ENCODE measurements at places on chromosomes 16 and 17.

- no peak for DNase-seq
These were observed 680 bp upstream of the CCL15 start for GRCh38 chr17:36001862-36002603.

DNA sequence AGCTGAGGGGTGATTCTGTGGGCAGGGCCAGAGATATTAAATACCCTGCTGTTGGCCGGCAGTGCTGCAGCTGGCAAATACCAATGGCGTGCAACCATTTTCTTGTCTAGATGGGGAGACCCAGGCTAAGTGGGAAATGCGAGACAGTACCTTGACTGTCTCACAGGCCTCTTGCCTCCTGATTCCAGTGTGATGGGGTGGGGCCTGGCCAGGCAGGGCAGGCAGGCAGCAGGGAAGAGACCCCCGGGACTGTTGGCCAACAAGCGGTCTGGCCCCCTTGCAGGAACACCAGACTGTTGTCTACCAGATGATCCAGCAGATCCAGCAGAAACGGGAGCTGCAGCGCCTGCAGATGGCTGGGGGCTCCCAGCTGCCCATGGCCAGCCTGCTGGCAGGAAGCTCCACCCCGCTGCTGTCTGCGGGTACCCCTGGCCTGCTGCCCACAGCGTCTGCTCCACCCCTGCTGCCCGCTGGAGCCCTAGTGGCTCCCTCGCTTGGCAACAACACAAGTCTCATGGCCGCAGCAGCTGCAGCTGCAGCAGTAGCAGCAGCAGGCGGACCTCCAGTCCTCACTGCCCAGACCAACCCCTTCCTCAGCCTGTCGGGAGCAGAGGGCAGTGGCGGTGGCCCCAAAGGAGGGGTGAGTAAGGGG, 5.7 kb upstream of the CISD3 start:
- DNase-seq, result peak; percentile 28

- no peak for DNase-seq
These were observed 5.3 kb downstream of the SRCIN1 start for GRCh38 chr17:38600416-38600815.

GRCh38 chr17:68327823-68328557, 36.7 kb downstream of the ARSG start:
- no peak for DNase-seq

GRCh38 chr16:47927330-47927729, 228.5 kb downstream of the ABCC12 start:
- DNase-seq, result no peak

- no peak for DNase-seq
These were observed 1629.2 kb downstream of the CDH8 start for GRCh38 chr16:60407034-60407433.

- DNase-seq, result no peak
These were observed 59.2 kb downstream of the SRL start for GRCh38 chr16:4182581-4183236.

- no peak for DNase-seq
These were observed 112.5 kb upstream of the CHMP6 start for GRCh38 chr17:80878876-80879722.

GRCh38 chr17:49497148-49498028, 2.3 kb downstream of the NGFR start:
- DNase-seq, result peak; percentile 18

GRCh38 chr16:89555780-89556179, 4.7 kb upstream of the RPL13 start:
- no peak for DNase-seq

DNA sequence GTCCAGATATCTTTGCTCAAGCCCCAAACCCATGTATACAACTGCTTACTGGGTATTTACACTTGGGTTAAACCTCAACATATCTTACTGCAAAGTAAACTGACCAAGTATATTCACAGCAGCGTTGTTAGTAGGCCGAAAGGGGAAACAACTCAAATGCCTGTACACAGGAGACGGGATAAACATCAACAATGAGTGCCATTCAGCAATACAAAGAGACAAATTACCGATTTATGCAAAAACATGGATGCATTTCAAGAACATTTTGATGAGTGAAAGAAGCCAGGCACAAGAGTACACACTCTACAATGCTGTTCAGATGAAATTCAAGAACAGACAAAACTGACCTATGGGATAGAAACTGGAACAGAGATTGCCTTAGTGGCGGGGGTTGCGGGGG, 136.3 kb upstream of the CACNG3 start:
- DNase-seq, result no peak

- DNase-seq, result no peak
These were observed 11.9 kb downstream of the SEC14L5 start for GRCh38 chr16:4970010-4970409.

- no peak for DNase-seq
These were observed 51.3 kb downstream of the PIMREG start for GRCh38 chr17:6495450-6496115.

- DNase-seq, result no peak
These were observed 4.5 kb upstream of the SNX20 start for GRCh38 chr16:50685462-50686063.

GRCh38 chr16:49010396-49010795, 271.2 kb downstream of the CBLN1 start:
- no peak for DNase-seq

- DNase-seq, result no peak
These were observed at the start of gene ITGAX for GRCh38 chr16:31354394-31355291. TSS of gene ITGAX (plus strand) at chr16:31355176. CDS start at chr16:31355255, 79 bp downstream.

GRCh38 chr16:30065943-30066760, 592 bp downstream of the ALDOA start:
- DNase-seq, result no peak

DNA sequence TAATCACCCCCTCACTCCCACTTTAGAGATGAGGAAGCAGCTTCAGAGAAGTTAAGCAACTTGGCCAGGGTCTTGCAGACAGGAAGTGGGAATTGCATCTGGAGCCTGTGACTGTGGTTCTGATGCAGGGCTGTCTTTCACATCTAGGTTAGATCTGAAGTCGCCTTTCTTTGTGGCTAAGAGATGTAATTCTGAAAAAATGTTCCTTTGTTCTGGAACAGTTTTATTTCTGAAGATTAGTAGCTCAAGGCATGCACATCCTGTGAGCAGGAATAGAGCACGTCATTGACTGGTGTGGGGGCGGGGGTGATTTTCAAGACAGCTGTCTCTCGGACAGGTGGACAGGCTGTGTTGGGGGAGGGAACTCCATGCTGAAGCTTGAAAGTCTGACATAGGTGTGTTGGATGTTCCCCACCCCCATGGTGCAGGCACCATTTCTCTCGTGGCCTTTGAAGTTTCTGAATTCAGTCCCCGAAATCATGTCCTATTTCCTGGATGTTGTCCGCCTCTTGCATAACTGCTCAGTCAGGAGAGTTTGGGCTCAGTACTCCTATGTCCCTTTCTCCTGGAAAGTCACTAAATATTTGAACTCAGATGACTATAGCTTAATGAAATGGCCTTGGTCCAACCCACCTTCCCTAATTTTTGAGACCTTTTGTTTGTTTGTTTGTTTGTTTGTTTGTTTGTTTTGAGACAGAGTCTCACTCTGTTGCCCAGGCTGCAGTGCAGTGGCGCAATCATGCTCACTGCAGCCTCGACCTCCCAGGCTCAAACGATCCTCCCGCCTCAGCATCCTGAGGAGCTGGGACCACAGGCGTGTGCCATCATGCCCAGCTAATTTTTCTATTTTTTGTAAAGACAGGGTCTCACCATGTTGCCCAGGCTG, 21.0 kb upstream of the HERPUD1 start:
- DNase-seq, result no peak

DNA sequence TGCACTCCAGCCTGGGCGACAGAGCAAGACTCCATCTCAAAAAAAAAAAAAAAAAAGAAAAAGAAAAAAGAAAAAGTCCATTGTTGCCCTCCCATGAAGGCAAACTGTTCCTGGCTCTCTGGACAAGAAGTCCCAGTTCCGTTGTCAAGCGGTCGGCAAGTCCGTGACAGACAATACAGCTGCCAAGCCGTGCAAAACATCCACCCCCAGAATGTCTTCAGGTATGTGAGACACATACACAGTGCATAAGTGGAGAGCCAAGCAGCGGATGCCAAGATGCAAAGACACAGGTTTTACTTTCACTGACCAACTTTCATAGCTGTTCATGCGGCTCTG, 33.6 kb upstream of the APPBP2 start:
- no peak for DNase-seq

DNA sequence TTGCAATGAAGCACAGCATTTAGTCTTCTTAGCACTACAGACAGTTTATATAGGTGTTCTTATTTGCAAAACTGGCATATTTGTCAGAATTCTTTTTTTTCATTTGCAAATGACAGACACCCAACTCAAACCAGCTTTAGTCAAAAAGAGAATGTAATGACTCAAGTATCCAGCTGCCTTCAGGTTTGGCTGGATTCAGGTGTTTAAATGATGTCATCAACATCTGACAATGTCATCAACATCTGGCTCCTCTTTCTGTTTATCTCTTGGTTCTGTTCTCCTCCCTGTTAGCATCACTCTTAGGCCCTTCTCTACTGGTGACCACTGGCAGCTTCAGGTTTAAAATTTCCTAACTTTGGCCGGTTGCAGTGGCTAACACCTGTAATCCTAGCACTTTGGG, 18.9 kb downstream of the TMC5 start:
- DNase-seq, result no peak

DNA sequence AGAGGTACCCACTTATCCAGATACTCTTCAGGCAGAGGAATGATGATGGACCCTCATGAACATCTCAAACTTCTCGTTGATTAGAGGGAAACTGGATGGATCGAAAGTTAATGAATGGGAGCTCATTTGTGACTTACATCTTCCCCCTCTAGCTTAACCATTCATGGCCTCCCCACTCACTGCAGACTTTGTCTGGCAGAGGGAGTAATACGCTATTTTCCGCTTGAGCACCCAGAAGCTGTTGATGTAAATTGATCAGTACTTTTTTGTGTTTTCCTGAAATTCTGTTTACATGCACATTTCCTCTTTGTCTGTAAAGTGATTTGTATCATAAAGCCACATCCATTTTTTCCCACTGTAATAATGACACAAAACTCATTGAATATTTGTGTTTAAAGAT, 239.1 kb upstream of the RBFOX1 start:
- DNase-seq, result no peak

- no peak for DNase-seq
These were observed 152.3 kb downstream of the PCTP start for GRCh38 chr17:55903028-55903690.

DNA sequence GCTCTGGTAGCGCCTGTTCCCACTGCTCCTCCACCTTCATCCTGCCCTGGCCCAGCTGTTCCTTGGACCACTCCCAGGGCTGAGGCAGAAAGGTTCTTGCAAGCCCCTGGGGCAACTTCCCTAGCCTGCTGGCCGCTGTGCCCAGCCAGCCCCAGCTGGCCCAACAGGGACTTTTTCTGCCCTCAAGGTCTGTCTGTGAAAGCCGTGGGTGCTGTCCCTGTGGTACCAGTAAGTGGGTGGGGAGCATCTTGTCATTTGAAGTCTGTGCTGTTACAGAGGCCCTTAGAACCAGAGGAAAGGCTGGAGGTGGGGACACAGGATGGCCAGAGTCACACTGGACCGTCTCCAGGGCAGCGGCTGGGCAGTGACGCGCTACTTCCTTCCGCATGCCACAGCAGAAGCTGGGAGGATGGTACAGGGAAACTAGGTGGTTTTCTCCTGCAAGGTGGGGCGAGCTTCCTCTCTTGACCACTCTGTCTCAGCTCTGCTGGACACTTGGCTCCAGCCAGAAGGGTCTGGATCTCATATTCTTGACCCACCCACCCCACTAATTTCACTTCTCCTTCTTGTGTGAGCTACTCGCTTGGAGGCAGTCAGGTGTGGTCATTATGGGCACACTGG, 87.8 kb downstream of the PLCG2 start:
- no peak for DNase-seq

- DNase-seq, result no peak
These were observed 94.1 kb downstream of the SLC39A11 start for GRCh38 chr17:72998343-72998742.

- no peak for DNase-seq
These were observed 16.8 kb downstream of the TCF25 start for GRCh38 chr16:89890200-89890599.

DNA sequence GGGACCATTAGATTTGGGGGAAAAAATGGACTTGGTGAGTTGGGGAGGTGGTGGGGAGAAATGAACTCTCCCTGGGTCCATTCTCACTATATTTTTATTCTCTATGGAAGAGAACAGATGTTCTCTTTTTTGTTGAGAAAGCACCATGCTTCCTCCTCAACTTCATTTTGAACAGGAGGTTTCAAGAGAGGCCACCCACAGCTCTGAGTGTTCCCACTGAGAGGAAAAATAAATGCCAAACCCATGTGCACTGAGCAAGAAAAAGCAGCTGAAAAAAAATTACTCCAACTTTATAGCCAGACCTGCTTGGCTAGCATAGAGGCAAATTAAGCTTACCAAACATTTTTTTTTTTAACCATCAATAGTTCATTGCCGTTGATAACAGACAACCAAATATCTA, 883.6 kb downstream of the KCNJ2 start:
- no peak for DNase-seq

DNA sequence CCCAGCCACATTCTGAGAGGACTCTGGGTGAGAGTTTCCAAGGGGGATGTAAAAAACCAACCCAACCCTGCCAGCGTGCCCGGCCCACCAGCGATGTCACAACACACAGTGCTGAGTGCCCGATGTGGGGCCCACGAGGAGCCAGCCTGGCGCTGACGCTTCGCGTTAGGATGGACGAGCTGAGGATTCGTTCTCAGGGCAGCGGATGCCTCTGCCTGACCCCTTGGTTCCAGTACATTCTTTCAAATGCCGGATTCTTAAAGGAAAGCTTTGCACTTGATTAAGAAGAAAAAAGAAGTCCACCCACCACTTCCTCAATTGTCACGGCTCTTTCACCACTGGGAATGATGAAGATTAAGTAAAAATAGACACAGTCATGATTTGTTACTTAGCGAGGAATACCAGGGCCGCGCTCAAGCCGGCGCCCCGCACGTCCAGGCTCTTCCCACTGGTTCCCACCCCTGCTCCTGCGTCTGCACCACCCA, 79.4 kb downstream of the IRF8 start:
- no peak for DNase-seq

- no peak for DNase-seq
These were observed 47.5 kb upstream of the MEOX1 start for GRCh38 chr17:43709210-43709609.

DNA sequence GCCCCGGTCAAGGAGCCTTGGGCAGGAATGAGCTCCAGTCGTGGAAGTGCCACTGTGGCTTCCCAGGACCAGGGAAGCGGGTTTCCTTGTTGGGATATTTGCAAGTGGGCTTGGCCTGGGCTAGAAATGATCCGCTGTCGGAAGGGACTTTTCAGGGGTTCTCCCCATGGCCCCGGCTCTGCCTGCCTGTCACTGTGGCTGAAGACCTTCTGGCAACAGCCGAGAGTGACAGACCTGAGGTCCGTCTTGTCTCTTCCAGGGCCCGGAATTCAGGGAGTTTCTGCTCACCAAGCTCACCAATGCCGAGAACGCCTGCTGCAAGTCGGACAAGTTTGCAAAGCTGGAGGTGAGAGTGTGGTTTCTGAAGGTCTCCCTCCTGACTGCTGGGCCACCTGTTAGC, 57.7 kb downstream of the OR1D5 start:
- DNase-seq, result no peak

- peak; percentile 35 for DNase-seq
These were observed 12.4 kb upstream of the ST6GALNAC2 start for GRCh38 chr17:76598004-76598439.

Measured in NCI-H2029 treated with DMSO at 0.1 percent for 48 hours (cell line).